Activated CD4-positive, alpha-beta T cell treated with anti-CD3 and anti-CD28 coated beads, Interleukin-2, Interleukin-4, amounts not matched to agents 100 ng/mL and 50 ng/mL, durations not matched to agents 16 hours and 8 hours (primary cell): ENCODE measurements at places on chromosomes 12 and 14.

DNA sequence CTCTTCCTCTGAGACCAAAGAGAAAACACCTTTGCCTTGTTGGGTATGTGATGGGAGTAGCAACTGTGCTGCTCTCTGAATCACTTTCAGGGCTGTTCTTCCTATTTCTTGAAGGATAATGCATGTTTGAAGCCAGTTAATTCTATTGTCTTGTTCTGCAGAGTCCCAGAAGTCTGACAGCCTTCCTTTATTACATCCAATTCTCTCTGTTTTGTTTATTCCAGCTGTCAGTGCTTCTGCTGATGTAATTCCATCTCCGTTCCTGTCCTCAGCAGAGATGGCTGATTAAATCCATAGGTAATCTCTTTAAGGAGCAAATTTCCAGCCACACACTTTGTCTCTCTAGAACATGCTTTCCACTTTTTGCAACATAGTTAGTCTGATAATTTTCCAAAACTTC is 59.7 kb downstream of the MGAT4C start:
- DNase-seq, result no peak

DNA sequence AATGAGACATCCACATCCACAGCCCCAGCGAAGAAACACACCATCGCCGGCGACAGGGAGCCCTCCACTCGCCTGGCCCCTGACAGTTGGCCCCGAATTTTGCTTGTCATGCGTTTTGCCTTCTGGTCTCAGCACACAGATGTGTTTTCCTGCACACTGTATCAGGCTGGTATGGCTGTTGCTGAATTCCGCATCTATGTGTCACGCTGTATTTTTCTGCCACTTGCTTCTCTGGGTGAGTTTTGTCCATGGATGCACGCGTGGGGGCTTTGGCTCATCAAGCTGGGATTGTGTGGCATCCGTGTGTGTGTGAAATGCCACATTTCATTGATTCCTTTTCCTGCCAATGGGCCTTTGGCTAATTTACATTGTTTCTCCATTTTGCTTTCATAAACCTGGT is 26.5 kb downstream of the ARL6IP4 start:
- no peak for DNase-seq

- DNase-seq, result no peak
Measured at GRCh38 chr12:68458866-68459265, 126.7 kb upstream of the MDM1 start.

DNA sequence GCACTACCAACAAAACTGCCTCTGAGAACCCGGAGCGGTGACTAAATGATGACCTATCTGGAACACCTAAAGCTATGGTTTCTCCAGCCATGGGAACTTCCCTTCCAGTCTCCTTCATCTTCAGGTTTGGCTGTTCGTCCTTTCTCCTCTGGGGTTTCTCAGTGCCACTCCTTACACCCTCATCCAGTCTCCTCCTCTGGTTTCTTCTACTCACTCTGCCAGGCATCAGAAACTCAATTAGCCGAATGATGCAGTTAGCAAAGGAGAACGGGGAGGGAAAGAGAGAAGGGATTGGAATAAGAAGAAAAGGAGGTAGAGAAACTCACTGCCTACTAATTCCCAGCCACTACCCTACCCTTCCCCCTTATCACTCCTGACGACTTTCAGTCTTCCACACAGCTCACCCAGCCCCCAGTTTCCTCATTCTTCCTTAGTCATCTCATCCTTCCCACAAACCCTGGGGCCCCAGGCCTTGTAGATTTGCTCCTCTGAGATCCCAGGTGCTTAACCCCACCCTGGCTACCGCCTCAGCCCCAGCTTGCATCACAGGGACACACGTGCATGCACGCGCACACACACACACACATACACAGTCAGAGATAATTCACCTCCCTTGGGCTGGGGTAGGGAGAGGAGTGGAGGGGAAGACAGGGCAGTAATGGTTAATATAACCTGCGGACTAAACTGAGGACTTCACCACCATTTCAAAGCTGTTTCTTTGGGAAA is 13.0 kb downstream of the FGD6 start:
- no peak for DNase-seq

- no peak for DNase-seq
Measured at GRCh38 chr12:78560633-78561032, 303.9 kb upstream of the SYT1 start.

- DNase-seq, result no peak
Measured at GRCh38 chr14:61037215-61037614, 56.2 kb downstream of the SLC38A6 start.

DNA sequence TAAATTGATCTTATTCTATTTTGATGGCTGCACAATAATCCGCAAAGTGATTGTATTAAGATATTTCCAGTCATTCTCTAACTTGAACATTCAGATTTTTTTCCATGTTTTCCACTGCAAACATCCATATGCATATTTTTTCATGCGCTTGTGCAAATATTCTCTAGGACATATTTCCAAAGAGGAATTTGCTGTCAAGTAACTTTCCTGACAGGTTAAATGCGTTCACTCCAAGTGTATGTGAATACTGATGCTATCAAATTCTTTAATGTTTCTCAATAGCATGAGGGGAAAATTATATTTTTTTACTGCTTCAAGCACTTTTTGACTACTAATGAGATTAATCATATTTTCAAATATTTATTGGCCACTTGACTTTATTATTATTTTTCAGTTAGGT is 135.3 kb upstream of the LGR5 start:
- no peak for DNase-seq

DNA sequence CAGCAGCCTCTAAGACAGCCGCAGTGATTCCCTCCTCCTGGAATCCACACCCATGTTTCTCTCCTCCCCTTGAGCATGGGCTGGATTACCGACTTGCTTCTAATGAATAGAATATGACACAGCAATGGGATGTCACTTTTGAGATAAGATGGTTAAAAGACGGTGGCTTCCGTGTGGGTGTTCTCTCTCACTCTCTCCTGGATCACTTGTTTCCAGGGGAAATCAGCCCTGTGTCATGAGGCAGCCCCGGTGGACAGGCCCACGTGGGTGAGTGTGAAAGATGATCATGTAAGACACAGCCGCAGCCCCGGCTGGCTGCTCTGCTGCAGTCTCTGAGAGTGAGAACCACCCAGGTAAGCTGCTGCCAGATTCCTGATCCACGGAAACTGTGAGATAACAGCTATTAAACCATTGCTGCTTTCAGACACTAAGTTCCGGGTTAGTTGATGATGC is 10.7 kb downstream of the MOAP1 start:
- DNase-seq, result no peak

GRCh38 chr14:101473795-101474562 is 87.3 kb upstream of the DIO3 start:
- no peak for DNase-seq

- DNase-seq, result no peak
Measured at GRCh38 chr12:94353130-94353529, 106.5 kb downstream of the CEP83 start.

GRCh38 chr14:69547701-69548348 is 26.8 kb downstream of the CCDC177 start:
- DNase-seq, result peak; percentile 11

DNA sequence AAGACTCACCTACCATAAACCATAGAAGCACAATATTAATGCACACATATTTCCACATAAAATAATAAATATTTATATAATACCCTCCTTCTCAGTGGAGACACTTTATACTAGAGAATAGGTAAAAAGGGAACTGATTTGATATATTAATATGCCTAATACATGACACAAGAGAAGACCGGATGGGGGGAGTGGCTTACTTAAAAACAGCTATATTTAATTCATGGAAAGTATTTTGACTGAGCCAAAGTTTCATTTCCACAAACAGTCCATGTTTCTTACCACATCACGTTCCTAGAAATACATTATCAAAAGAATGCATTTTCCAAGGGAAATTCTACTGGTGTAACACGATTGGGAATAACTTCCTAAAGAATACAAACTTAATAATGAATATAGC is 63.4 kb downstream of the ITPR2 start:
- no peak for DNase-seq

GRCh38 chr12:5220835-5221234 is 177.2 kb downstream of the KCNA5 start:
- DNase-seq, result peak; percentile 23

DNA sequence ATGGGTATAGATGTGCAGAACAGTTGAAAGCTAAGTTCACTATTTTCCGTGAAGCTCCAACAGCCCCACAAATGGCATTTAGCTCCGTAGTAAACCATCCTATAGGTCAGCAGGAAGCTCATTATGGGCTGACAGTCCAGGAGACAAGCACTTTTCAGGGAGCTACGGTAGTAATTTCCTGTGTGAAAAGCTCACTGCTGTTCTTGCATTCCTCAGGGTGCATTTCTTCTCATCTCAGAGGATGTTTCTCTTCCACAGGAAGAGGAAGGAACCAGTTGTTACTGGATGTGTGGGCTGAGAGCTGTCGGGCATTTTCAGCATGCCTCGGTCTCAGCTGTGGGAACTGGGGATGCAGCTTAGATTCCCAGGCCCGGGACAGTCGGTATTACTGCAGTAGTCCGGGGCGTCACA is 72.8 kb downstream of the GALNT4 start:
- DNase-seq, result no peak

GRCh38 chr12:84397263-84397662 is 515.3 kb downstream of the SLC6A15 start:
- DNase-seq, result no peak

DNA sequence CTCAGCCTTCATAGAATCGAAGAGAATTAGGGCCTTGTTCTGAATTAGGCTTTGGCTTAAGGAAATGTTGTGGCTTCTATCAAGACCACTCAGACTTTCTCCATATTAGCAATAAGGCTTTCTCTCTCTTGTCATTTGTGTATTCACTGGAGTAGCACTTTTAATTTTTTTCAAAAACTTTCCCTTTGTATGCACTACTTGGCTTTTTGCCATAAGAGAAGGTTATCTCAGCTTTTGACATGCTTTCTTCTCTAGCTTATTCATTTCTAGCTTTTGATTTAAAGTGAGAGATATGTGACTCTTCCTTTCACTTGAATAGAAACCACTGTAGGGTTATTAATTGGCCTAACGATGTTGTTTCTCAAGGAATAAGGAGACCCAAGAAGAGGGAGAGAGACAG is 244.2 kb downstream of the GPHN start:
- peak; percentile 60 for DNase-seq

DNA sequence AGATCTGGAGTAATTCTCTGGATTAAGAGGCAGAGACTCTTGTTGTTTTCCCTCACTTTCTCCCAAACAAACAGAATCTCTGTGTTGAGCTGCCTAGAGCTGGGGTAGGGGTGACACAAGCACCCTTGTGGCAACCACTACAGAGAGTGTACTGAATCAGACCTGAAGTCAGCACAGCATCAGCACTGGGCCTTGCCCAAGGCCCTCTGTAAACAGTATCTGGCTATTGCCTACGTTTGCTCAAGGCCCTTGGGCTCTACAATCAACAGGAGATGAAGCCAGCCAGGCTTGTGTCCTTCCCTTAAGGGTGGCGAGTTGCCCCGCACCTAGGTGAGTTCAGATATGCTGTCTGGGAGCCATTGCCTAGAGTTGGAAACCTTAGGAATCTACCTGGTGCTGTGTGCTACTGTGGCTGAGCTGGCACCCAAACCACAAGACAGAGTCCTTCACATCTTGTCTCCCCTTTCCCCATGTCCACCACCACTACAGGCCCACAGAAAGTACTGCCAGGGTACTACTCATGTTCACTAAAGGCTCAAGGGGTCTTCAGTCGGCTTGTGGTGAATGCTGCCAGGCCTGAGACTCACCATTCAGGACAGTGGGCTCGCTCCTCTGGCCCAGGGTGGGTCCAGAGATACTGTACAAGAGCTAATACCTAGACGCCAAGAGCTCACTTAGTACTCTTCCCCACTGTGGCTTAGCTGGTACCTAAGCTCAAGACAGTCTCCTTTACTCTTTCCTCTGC is 206.8 kb downstream of the SYNE2 start:
- no peak for DNase-seq

- DNase-seq, result no peak
Measured at GRCh38 chr14:44162197-44162596, 344.9 kb downstream of the FSCB start.

GRCh38 chr14:54682578-54682977 is 115.7 kb downstream of the SAMD4A start:
- DNase-seq, result no peak

DNA sequence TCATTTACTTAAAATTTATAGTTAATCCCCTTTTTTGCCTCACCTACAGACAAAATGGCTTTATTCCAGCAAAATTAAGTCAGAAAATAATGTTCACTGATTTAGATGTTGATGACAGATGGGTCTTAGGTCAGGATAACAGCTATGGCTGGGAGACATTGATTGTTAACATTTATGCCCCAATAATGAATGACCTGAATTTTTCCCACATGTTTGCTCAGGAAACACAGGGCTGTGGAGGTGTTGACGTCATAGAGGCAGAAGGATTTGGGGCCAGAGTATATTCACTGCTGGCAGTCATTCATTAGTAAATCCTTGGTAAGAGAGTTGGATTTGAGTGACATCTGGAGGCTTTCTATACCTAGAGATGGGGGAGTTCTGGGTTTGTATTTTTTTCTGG is 121.3 kb downstream of the PDE3A start:
- DNase-seq, result no peak

GRCh38 chr14:28765831-28766468 is 637 bp upstream of the FOXG1 start:
- no peak for DNase-seq

DNA sequence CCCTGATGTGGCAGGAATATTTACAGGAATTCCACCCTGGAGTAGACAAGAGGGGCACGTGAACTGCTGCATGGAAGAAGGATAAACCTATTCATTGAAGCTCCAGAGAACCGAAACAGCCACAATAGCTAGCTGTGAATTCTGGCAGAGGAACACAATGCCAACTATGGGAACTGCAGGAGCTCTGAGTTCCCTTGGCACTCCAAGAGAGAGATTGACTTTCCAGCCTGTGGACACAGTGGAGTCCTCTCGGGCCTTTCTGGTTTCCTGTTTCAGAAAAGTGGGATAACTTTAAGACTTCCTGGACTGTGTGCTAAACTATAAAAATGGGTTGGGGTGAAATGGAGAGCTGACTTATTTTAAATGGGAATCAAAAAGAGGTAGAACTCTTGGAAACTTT is 11.9 kb downstream of the CACNA2D4 start:
- no peak for DNase-seq

DNA sequence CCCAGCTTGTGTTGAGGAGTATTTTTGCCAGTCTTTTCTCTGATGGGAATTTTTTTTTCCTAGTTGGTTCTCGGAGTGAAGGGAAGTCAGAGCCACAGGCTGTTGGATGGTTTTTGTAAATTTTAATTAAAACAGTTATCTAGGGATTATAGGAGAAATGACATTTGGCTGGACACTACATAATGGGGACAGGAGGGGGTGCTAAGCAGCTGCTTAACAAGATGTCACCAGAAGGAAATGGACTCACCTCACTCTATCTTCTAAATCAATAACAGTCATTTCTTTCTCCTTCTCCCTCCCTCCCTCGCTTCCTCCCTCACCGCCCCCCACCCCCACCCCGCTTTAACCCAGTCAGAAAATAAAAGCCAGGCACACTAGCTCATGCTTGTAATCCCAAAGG is 93.4 kb upstream of the TMEM233 start:
- no peak for DNase-seq

GRCh38 chr12:78120866-78121560 is 290.3 kb downstream of the NAV3 start:
- DNase-seq, result no peak
